ENCODE measurements at places on chromosomes 7 and 10.

DNA sequence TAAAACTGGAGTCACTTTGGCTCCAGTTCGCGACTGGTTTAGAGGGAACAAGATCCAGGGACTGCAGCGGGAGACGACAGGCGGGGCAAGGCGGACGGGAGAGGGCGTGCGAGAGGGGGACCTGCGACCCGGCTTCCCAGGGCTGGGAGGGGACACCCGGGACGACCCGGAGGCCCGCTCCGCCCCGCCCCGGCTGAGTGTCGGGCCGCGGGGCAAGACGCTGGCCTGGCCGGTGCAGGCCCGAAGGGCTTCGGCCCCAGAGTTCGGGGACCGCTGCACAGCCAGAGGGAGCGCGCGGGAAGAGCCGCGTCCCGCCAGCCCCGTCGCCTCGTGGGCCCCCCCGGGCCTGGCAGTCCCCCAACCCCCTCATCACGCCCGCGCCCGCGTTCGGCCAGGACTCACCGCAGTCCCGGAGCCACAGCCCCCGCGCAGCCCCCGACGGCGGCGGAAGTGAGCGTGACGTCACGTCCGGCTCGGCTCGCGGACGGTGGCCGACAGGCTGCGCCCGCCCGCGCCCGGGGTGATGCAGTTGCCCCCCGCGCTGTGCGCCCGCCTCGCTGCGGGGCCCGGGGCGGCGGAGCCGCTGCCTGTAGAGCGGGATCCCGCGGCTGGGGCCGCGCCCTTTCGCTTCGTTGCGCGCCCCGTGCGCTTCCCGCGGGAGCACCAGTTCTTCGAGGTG is at the start of the genes TUBGCP2 and ZNF511:
TUBGCP2 (minus strand) TSS at position 452 of the 679 bp plus-strand sequence. CDS start 5,931 bp downstream, outside the sequence.
ZNF511 (plus strand) TSS at position 494 of the 679 bp plus-strand sequence; CDS start at position 524, 30 bp downstream.
- peak; percentile 75 for DNase-seq

GRCh38 chr7:56218510-56218909 is 102.3 kb upstream of the NUPR2 start:
- DNase-seq, result no peak

- no peak for DNase-seq
Measured at GRCh38 chr10:54091237-54091636, 709.8 kb downstream of the PCDH15 start.

DNA sequence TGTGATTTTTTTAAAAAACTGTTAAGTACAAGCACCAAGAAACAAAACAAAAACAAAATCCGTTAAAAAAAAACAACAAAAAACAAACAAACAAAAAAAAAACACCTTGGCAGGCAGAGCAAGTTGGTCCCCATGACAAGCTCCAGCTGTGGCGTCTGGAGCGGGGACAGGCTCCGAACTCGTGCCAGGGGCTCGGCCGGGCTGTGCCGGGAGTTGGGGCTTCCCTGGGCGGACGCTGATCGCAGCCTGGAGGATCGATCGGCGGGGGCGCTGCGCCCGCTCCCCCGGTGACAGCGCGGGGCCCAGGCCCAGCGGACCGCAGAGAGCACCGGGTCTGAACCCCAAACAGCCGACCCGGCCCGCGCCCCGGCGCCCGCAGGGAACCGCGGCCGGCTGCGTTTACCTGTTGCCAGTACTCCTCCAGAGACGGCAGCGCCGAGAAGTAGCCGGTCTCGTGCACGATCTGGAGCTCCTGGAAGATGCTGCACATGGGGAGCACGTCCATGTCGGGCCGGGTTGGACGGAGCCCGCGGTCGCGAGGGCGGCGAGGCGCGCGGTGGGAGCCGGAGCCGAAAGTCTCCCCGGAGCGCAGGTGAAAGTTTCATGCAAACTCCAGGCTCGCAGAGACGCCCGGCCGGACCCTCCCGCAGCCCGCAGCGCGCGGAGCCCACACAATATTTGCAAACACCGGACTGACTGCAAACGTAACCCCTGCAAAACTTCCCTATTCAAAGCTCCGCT is at the start of gene KLF6:
KLF6 (minus strand) TSS at position 700 of the 741 bp plus-strand sequence; CDS start at position 505, 195 bp downstream.
- peak; percentile 53 for DNase-seq

DNA sequence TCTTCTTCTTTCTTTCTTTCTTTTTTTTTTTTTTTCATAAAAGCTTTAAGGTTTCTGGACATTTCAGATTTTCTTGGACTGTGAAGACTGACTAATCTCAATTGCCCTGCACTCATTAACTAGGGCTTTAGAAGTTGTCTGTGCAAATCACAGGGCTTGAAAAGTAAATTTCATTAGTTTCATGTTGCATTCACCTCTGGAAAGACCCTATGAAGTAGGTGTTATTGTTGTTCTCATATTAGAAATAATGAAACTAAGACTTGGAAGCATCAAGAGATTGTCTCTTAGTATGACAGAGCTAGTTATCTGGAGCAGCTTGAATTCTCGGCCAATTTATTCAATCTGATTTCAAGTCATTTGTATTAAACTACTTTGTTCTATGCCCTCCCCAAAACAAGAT is 28.2 kb upstream of the SEMA3D start:
- DNase-seq, result no peak

- peak; percentile 91 for DNase-seq
Measured at GRCh38 chr7:123682690-123683089, 27.0 kb downstream of the LMOD2 start.

DNA sequence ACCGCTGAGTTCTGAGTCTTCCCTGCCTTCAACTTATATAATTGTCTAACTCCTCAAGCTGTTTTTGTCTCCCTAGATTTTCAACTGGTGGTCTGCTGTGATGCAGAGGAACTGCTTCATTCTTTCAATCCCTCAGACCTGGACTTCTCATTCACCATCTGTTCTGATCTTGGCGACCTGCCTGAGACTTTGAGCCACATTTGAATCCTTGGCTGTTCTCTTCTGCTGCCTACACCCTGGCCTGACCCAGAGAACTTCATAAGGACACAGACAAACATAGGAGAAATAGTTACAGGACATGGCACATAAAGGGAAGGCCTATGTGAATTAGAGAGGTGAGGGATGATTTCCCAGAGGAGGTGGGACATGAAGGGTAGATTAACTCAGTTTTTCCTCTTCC is 326.7 kb downstream of the PTEN start:
- no peak for DNase-seq

DNA sequence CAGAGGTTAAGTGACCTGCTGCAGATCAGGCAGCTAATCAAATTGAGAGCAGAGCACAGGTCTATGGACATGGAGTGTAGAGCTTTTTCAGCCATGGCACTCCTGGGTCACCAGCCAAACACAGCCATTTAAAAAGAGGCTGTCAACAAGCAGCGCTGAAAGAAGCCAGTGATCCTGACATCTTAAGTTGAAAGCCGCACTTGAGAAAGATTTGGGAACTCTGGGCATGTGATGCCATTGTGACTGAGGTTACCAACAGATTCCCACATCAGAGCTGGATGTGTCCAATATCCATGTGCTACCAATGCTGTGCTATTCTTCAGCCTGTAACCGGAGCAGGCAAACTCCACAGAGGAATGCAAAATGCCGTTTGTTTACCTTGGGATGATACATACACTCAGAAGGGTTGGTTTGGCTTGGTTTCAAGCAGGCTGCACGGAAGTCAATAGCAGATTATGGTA is 56.2 kb upstream of the ABLIM1 start:
- peak; percentile 27 for DNase-seq

- no peak for DNase-seq
Measured at GRCh38 chr7:80134115-80134535, 506 bp upstream of the GNAI1 start.

- no peak for DNase-seq
Measured at GRCh38 chr7:55189146-55189766, 170.4 kb downstream of the EGFR start.

DNA sequence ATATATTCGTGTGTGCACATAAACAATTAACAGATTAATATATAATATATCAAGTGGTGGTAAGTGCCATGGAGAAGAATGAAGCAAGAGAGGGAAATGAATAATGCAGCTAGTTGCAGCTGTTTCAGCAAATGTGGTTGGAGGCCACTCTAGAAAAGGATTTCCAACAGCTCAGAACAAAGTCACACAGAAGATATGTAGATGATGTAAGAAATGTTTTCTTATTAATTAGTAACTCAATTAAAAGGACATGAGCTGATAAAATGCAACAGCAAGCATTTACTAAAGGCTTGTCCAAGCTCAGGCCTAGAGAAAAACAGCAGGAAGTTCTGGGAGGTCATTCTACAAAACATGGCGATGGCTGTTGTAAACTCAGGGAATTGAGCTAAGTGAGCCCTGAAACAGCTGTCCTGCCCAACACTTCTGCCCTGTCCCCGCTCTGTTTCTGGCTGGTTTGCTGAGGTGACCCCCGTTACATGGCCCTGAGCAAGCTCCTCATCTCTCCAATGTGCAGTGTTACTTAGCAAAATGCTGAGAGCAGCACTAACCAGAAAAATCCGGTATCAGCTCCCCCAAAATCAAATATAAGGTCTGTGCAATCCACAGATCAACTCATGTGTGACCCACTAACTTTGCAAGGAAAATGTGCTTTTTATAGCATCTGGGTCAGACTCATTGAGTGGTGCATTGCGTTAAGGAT is 23.4 kb upstream of the C10orf67 start:
- no peak for DNase-seq

- no peak for DNase-seq
Measured at GRCh38 chr10:117136391-117136975, 1.6 kb downstream of the VAX1 start.

DNA sequence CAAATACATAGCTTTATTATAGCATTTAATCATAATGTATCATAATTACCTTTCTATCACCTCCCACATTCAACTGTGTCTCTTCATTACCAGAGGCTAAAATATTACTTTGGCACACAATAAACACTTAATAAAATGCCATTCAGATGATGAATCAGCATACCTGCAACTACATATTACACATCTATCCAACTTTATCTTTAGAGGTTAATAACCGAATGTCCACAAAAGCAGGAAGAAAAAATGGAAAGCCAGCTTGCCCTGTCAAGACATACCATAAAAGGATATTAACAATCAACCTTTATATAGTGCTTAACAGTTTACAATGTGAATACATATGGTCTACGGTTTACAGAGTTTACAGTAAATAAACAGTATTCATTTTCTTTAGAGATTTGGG is 12.7 kb downstream of the CACUL1 start:
- DNase-seq, result no peak

DNA sequence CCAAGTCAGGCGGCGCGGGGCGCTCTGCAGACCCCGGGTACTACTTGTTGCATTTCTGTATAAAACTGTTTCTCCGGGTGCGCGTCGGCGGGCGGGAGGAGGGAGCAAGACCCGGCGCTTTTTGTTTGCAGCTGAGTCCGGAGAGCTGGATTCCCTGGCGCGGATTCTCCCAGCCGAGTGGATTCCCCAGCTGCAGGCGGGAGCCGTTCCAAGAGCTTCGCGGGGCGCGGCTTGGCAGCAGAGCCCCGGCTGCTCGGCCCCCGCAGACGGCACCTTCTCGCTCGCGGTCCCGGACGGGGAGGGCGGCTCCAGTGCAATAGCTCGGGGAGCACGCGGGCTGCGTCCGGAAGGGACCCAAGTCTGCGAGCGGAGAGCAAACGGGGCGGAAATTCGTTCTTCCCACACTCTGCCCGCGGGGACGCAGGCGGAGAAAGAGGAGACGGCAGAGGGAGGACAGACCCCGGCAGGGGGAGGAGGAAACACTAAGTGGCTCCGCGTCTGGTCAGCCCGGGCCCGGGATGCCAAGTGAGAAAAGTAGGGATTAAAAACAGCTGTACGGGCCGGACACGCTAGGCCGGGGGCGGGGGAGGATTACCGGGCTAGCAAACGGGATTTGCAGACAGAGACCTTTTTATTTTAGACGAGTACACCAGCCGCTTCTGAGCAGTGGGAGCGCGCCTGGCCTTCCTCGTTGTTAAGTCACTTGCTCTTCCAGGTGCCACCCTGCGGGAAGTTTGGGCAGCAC is at the start of gene TRIL:
TRIL (minus strand) TSS at position 96 of the 745 bp plus-strand sequence. CDS start 284 bp downstream, outside the sequence.
- no peak for DNase-seq

DNA sequence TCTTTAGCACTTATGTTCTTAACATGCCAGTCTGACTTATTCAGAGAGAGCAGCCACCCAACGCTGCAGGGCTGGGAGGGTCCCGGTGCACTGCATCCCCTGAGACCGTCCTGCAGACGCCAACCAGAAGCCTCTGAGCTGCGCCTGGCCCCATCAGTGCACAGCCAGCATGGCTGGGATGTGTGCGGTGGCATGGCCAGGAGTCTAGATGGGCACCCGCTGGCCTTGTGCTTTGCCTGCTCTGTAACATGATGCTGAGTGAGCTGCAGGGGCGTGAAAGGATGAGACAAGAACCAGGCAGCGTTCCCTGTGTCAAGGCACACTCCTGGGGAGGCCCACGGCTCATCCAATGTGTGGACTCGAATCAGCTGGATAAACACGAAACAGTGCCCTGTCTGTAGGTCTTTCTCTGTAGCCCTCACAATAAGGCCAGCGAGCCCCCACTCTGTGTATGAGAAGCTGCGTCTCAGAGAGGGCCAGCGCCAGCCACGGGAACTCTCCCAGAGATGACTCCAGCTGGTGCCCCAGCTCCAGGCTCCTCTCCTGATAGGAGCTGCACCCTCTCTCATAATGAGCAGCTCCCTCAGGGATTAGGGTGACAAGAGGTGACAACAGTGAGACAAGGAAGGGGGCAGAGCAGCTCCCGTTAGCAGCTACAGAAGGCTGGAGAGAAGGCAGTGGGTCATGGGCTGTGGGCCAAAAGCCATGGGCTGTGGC is 96.8 kb downstream of the TNS3 start:
- DNase-seq, result no peak

- no peak for DNase-seq
Measured at GRCh38 chr10:1213252-1214070, 157.3 kb downstream of the WDR37 start.

DNA sequence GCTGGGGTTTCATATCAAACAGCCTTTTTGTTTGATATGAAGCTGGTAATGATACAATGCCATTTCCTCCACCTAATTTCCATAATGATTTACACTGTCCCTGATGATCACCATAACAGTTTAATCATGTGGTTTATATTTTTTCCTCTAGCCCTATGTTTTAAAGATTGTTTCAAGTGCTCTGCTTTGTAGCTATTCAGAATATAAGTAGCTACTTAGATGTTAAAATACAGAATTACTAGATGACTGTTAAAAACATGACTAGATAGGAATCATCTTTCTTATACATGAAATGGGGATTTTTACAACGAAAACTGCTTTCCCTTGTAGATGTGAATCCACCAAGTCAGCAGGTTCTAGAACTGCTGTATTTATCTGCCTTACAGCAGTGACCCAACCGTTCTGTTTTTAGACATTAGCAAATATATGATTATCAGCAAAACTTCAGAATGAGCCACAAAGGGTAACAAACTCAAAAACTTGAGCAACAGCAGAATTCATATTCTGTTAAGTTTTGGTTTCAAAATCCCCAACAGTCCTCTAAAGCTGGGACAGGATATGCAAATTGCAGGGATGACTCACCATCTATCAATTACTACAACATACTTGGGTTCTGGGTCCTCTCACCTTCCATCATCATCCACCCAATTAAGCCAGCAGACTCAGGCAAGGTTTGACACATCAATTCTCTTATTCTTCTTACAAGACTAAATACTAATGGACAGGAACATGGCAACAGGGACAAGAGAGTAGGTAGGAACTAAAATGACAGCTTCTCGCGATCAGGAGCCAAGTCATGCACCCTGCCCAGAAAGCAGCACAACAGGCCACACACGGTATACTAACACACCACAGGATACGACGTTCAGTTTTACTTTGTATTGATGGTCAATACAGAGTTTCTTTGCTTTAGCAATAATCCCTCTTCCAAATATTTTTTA is 83.9 kb downstream of the PIP4K2A start:
- peak; percentile 44 for DNase-seq

Measured in trophoblast cell (in vitro differentiated cells and primary cell).